ENCODE measurements at places on chromosomes 12 and 14.

DNA sequence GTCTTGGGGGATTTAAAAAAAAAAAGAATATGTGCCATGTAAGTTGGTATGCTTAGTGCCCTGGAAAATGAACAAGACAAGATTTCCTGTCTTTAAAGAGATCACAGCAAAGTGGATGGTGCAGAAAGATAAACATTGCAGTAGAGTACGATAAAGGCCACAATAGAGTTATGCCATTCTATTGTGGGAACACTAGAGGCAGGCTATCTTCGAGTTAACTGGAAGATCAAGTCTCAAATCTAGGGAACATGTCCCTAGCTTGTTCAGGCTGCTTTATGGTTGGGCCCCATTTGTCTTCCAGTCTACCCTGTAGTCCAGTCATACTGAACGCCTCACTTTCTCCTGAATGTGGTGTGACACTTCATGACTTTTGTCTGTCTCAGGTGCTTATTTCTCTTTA, 18.7 kb upstream of the CCT2 start:
- no peak for DNase-seq

DNA sequence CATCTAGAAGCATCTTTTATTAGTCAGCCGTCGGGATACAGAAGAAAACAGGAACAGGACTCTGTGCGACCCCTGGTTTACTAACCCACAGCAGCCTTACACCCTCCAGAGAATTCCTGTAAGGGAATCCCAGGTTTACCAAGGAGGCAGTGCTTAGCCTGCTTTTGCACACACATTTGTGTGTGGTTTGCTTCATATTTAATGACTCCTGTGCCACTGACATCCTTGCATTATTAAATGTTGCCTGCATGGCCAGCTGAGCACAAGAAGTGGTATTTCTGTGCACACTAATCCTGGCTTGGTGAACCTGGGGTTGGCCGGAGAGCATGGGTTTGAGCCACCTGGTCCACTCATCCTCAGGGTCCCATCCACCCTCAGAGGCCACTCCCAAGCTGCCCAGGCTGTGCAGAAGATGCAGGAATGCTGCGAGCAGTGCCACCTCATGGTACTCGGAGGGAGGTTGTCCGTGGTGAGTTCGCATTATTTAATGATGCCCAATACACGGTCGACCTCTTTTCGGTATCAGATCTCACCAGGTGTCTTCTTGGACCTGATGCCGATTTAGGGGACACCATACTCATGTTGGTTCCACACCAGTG, 152.4 kb upstream of the RTL1 start:
- no peak for DNase-seq

GRCh38 chr12:42982828-42983227, 393.3 kb upstream of the PRICKLE1 start:
- no peak for DNase-seq

DNA sequence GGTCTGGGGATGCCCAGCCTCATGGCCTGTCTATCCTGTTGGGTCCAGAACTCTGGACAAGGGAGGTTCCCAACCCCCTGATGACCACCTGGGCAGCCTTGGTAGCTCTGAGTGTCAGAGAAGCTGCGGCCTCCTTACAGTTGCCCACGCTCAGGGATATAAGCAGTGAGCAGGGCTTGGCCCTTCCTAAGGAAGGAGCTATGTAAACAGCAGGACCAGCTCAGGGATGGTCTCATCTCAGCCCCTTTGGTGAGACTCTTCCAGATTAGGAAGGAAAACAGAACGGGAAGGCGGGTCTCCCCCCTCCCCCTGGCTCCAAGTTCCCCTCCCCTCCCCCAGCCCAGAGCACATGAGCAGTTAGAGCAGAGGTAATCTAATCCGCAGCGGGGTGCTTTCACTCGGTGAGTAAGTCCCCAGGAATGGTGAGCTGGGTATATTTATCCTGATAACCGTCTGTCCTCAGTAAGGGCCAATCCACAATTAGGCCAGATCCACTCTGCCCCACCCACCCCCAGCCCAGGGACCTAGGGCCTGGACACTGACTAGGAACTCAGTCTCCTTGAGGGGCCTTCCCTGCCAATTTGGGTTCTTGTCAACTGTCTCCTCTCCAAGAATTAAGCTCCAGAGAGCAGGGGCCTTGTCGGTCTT, 29.5 kb upstream of the RPLP0 start:
- no peak for DNase-seq

DNA sequence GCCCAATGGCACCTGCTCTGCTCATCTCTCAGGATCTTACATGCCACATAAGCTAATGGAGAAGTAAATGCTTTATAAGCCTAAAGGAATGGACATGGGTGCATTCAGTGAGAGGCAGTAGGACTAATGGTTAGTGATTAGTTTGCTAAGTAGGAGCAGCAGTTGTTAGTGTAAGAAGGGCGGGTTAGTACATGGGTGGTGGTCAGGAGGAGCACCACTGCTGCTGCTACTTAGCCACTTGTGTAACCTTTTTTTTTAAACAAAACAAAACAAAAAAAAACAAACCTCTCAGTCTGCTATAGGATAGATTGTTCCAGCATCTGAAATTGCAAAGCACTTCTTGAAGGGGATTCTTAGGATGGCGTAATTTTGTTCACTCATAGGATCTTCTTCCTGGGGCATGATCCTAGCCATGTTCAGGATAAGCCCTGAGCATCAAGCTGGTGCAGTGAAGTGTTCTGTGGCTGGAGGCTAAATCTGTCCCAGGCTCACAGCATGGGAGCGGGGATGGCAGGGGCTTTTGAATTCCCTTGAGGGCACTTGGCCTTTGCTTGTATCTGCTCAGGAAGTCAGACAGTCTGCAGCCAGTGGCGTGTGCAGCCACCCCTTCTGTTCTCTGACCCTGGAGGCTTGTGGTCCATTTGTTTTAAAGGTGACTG, 63.6 kb downstream of the CHST11 start:
- no peak for DNase-seq

- no peak for DNase-seq
These were observed 76.4 kb upstream of the DICER1 start for GRCh38 chr14:95233702-95234241.

DNA sequence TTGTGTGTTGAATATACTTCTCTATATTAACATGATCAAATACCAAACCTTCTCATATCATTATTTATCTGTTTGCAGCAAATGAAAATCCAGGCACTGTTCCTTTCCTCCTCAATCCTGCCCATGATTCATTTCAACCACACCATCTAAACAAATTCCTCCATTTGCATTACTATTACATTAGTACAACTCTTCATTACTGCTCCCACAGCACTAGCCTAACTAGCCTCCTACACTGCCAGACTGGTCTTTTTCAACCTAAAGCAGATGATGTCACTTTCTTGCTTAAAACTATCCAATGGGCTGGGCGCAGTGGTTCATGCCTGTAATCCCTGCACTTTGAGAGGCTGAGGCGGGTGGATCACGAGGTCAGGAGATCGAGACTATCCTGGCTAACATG, 117.3 kb upstream of the MYF6 start:
- DNase-seq, result no peak

DNA sequence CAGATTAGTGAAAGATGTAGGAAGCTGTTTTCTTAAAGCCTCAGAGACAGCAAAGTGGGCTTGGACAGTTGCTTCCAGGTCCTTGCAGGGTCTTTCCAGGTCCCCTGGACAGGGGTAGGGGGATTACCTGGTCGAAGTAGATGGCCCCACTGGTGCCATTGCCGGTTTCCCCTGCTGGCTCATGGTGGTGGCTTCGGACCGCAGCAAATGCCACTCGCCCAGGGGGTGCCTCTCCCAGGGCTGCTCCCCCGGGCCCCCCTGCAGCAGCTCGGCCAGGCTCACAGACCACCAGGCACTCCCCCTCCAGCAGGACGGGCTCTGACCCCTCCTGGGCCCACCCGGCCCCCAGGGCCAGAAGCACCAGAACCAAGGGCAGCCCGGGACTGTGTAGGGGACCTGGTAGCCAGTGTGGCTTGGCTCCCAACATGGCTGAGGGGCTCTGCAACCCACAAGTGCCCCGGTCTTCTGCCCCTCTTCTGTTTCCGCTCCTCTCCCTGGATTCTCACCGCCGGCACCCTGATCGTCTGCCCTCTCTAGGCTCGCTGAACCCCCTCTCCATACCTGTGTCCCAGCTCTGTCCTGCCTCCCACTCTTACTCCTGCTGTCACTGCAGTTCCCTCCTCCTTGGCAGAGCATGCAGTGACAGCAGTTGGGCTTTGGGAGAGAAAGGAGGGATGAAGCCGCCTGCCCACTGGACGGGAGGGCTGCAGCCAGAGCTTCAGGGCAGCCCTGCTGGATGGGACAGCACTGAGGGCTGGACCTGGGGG, 657 bp downstream of the CBLN3 start:
- no peak for DNase-seq

DNA sequence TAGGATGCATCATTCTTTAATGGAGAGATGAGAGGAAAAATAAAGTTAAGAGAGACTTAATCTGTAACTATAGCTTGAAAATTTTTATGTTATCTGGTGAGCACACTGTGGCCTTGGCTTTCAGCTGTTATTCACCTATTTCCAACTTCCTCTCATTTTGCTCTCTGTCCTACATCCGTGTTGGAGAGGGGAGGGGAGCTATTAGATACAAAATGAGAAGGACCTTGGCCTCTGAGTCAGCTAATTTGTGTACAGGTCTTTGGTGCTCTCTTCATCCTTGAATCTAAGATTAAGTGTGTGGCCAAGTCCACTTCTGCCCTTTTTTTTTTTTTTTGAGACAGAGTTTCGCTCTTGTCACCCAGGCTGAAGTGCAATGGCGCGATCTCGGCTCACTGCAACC, 887 bp upstream of the APOBEC1 start:
- DNase-seq, result no peak

All from C1 segment of cervical spinal cord (tissue), 14 donors.